Posterior vena cava (tissue), 2 donors: ENCODE measurements at places on chromosomes 4 and X. TPM values are rescaled to one million over a fixed set of nuclear protein-coding genes. Genes with fewer than 3 reads are reported as not detected.
A peak's percentile ranks its signal among the peaks of the same experiment; 100 is the strongest.

Gene HUWE1
- 199 TPM for total RNA-seq

Gene INTS6L
- 8.2 TPM for total RNA-seq

Gene DSPP
- total RNA-seq = not detected

Gene TLR7
- total RNA-seq = 0.48 TPM

Gene CPE
- total RNA-seq = 383 TPM

DNA sequence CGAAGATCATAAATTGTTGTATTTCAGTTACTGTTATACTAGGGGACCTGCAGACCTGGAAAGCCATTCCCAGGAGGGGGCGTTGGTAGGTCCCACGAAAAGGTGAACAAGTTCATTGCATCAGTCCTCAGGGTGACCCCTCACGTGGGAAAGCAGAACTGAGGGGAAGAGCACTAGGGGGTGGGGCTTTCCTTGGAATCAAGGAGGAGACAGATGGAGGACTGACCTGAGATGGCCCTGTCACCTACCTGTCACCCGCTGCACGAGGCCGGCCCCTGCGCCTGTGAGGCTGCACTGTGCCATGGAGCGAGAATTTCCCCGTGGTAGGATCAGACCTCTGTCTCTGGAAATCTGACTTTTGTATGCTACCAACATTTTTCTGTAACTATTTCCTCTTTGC lies 41.8 kb upstream of the CLDN24 start:
- DNase-seq = peak; percentile 61

DNA sequence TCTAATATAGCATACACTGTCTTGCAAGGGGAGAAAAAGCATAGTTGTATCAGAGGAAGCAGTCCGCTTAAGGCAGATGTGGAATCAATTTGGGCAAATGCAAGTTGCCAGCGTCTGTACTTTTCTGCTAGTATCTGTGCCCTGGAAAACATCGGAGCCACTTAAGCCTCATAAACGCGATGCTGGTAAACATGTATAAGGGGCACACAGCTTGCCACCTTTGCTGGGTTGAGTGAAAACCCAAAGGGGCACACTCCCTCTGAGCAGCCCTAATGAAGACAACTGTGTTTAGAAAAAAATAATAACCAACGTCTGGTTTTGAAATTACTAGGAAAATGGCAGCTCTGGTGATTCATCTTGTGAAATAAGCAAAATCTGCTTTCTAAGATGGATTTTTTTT lies 24.3 kb downstream of the SMIM20 start:
- no peak for DNase-seq

DNA sequence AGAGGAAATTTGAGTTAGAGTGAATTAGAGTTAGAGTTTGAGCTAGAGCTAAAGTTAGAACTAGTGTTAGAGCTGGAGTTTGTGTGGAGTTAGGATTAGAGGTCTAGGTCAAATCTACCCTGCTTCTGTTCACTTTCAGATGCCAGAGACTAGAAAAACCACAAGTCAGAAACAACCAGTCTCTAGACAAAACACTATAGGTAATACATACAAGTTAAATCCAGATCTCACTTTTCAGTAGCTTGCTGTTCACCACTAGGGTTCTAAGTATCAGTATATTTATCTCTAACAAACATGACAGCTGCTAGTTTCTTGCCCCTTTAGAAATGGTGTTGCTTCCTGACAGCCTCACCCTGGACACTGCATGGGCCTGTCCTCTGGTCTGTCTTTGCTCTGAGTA lies 300.7 kb downstream of the ARAP2 start:
- no peak for DNase-seq

- DNase-seq = no peak
Measured at GRCh38 chr4:168758351-168758876, 251.6 kb downstream of the CBR4 start.

- no peak for DNase-seq
Measured at GRCh38 chrX:10697616-10698317, 77.4 kb upstream of the MID1 start.

DNA sequence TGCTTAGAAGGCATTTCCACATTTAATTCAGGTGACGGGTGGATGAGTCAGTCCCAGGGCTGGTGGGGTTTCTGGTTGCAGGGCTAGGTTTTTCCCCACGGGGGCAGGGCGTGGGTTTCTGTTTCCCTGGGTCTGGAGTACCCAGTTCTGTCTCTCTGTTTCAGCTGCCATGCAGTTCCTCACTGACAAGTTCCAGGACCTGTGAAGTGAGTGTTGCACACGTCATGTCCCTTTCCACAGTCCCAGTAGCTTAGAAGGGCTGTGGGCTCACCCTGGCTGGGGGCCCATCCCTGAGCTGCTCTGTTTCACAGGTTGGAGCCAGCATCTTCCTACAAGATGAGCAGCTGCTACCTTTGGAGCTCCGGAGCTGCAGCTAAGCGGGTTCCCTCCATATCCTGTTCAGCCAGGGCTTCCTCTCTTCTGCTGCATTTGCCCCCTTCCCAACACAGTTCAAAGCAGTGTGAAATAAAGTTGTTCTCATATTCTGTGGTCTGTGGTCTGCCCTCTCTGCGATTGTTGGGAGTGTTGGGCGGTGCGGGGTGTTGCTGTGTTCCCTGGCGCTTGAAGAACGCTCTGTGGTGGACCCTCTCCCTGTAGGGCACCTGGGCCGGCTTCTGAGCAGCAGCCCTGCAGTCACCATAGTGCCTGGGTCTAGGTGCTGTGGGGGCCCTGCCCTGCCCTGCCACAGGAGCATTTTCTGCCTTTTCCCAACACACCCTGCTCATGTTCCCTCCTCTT lies 3.9 kb downstream of the LOC101059915 start:
- DNase-seq = no peak

GRCh38 chrX:14819769-14820168 lies 53.1 kb downstream of the FANCB start:
- DNase-seq = no peak

DNA sequence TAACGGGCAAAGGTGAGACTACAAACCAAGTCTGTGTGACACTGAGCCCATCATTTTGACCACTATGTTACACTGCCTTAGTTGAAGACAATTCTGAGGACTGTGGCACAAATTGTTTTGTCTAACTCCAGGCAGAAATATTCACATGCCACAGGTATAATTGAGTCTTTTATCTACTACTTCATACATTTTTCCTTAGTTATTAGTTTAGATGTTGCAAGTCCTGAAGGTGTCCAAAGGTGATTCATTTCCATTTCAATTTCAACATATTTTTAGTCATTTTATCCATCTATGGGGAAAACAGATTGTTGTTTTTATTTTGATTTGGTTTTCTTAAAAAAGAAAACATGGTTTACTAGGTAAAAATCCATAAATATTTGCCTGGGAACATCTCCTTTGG lies 341.7 kb upstream of the SMIM31 start:
- no peak for DNase-seq

DNA sequence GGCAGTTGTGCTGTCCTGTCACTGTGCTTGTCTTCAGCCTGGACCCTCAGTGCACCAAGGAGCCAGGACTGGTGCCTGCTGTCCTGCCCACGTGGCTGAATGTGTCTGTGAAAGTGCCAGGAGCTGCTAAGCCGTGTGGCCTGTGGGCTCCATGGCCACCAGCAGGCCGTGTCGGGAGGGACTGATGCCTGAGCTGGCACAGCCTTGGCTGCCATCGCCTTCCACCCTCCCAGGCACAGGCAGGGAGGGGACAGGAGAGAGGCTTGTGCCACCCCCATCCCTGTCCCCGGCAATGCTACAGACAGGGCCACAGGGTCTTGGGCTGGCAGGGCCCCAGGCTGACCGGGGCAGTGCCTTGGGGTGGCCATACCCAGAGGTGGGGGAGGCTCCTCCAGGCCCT lies 24.8 kb downstream of the DOK7 start:
- no peak for DNase-seq

DNA sequence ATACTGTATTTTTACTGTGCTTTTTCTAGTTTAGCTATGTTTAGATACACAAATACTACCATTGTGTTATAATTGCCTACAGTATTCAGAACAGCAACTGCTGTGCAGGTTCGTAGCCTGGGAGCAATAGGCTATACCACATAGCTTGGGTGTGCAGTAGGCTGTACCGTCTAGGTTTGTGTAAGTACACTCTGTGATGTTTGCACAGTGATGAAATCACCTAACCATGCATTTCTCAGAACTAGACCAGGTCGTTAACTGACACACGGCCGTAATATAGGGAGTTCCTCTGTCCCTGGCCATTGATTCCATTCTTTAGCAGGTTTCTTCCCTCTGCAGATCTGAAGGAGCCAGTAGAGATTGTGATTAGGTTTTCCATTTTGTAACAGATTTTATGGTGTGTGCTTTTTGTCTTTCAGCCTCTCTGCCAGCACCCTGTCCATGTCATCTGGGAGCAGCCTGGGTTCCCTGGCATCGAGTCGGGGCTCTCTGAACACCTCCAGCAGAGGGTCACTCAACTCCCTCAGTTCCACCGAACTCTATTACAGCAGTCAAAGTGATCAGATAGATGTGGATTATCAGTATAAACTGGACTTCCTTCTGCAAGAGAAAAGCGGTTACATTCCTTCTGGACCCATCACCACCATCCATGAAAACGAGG lies 59.5 kb downstream of the CLDN22 start:
- DNase-seq = no peak

- DNase-seq = peak; percentile 63
Measured at GRCh38 chr4:6461301-6462165, 10.9 kb downstream of the PPP2R2C start.
